ENCODE measurements at places on chromosomes 4 and X.

DNA sequence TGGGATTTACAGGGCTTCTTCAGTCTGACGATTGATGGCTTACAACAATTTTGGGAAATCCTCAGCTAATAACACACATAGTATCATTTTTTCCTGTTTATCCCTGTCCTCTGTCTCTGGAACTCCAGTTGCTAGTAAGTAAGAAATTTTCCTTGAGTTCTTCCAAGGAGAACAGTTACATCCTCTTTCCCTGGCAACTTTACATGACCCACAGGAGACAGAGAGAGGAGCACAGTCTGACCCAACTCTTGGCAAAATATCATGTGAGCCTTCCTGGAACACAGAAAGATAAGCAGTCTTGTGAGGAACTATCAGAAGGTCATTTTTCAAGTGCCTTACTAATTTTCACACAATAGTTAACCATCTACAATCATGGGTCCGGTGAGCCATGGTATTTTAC, 578.7 kb upstream of the PABPC4L start:
- no peak for DNase-seq

DNA sequence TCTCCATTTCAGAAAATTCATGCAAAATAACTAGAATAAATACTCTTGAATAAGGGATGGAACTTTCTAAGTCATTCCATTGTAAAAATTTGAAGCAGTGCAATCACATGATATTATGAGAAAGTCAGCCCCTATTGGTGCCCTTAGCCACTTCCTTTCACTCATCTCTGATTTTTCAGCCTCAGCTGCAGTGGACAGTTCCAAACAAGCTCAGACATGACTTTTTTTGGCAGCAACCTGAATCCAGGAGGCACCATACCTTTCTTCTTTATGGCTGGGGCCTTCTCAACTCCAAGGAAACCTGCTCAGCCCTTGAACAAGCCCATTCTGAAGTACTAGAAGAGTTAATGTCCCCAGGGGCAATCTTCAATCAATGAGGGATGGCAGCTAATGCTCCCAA, 40.5 kb downstream of the MAPK10 start:
- no peak for DNase-seq

GRCh38 chr4:560061-560460, 16.0 kb downstream of the TMEM271 start:
- DNase-seq = no peak

DNA sequence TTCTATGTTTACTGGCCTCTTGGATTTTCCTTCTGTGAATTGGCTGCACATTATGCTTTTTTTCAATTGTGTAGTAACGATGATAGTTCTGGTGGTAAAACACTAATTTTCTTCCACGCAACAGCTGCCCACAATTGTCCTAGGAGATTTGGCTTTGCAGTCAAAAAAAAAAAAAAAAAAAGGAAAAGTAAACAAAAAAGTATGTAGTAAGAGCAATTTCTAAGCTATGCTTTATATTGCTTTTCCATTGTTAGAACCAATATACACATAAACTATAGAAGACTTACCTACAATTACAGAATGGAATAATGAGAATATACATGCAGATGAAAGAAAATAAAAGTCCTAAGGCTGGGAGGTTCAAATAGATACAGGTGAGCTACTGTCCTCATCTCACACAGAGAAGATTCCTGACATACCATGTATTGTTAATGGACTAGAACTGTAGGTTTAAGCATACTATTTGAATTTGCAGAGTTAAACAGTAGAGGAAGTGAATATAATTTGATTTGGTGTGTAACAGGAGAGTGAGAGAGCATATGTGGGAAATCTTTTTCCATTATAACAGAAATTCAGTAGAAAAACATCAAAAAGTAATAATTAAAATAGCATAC, 976.2 kb downstream of the RAB28 start:
- no peak for DNase-seq

DNA sequence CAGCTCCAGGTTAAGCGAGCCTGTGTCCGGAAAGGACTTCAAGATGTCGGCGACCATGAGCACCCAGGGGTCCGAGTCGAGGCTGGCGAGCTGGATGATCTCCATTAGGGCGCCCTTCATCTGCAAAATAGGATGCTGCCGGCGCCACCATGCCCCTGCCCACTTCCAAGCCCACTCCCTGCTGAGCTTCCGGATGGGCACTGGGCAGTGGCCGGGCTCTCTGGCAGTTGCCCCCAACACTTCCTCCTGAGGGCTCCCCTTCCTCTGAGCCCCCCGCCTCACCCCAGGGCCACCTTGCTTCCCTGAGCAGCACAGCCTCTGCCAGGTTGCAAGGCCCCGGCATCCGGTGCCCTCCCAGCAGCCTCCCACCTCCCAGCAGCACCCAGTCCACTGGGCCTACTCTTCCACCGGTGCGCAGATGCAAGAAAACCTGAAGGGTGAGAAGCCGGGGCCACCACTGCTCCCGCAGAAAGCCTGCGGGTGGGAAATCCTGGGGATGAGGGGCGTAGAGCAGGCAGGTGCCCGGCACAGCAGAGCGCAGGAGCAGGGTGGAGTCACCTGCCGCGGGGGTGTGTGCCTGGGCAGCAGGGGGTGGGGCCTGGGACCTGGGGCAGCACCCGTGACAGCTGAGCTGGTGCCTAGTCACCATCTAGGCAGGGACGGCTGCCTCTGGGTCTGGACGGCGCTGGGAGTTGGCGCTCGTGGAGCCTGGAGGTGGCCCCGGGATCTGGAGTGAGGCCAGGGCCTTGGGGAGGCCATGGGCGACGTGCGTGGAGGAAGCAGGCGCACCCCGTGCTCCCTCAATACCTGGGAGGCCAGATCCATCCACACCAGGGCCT, 17.0 kb downstream of the NELFA start:
- DNase-seq = peak; percentile 22

DNA sequence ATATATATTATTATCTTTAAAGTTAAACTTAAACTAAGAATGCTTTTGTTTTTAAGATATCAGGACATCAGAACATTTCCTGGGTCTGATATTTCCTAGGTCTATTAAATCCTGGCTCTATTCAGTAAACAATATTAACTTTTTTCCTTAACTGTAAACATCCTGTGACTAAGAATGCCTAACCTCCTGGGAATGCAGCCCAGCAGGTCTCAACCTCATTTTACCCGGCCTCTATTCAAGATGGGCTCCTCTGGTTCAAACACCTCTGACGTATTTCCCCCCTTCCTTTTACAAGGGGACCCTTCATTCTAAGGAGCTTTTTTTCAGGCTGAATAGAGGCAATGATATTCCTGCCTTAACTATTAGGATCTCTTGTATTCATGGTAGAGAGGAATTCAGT, 35.8 kb upstream of the DYNLT3 start:
- no peak for DNase-seq

GRCh38 chrX:39848243-39848642, 249.5 kb downstream of the BCOR start:
- no peak for DNase-seq

DNA sequence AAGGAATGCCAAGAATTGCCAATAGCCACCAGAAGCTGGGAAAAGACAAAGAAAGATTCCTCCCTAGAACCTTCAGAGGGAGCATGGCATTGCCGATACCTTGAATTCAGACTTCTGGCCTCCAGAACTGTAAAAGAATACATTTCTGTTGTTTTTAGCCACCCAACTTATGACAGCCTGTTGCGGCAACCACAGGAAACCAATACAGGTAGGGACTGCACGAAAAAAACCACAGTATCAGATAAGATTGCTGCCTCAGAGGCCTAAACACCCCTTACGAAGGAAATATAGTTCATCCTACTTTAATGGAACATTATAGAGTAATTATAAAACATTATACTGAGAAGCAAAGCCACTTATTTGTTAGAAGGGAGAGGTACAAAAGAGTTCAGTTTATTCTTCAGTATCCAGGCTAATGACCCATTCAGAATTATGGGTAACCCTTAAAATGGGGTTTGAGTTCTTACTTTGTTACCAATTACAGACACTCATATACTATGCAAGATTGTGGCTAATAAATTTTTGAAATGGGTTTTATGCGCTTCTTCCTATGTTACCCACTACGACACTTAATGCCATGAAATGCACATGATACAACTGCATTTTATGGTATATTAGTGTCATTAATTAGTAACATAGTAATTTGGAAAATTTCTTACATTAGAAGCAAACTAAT, 37.4 kb upstream of the SMIM10L2A start:
- no peak for DNase-seq

- DNase-seq = no peak
Observed at GRCh38 chrX:10173331-10173900, 16.6 kb downstream of the CLCN4 start.

- DNase-seq = no peak
Observed at GRCh38 chr4:159736411-159736810, 633.5 kb downstream of the RAPGEF2 start.

- DNase-seq = no peak
Observed at GRCh38 chrX:30762755-30763154, 109.5 kb downstream of the GK start.

DNA sequence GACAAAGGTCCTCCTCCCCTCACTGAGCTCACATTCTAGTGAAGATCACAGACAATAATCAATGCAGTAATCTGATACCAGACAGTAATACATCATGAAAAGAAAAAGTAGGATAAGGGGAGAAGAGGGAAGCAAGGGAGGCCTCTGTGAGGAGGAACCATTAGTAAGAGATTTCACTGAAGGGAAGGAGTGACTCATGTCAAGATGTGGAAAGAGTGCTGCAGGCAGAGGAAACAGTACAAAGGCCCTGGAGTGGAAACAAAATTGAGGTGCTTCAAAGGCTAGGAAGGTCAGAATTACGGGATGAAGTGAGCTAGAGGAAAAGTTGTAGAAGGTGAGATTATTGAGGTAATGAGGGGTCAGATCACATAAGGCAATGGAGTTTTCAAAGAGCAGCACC, 38.1 kb downstream of the LAMTOR3 start:
- no peak for DNase-seq

DNA sequence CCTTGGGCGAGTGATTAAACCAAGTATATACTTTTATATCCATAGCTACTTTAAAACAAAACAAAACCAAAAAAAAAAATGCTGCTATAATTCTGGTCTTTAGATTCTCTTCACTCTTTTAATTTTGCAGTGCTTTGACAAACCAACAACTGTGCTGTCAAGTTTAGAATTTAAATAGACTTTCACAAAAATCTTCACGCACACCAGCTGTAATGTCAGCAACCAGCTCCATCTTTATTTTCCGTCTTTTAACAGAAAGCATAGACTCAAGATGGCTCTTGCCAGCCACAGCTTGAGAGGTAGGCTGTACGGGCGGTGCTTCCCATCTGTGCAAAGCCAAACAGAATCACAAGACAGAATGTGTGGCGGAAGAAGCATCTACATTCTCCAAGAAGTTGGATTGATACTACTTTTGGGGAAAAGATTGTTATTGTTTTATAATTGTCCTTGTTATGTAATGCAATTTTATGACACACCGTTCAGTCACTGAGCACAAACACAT, 388.3 kb upstream of the MAGEC2 start:
- no peak for DNase-seq

GRCh38 chr4:102311407-102311806, 33.9 kb downstream of the SLC39A8 start:
- DNase-seq = no peak

DNA sequence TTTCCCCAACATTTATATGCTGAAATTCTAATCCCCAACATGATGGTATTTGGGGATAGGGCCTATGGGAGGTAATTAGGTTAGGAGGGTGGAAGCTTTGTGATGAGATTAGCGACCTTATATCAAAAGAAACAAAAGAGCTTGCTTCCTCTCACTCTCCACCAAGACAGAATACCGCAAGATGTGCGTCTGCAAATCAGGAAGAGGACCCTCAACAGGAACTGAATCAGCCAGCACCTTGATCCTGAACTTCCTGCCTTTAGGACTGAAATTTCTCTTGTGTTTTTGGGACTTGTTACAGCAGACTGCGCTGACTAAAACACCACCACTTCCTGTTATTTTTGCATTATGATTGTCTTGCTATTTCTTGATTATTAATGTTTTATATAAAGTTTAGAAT, 1889.4 kb downstream of the C4orf33 start:
- no peak for DNase-seq

DNA sequence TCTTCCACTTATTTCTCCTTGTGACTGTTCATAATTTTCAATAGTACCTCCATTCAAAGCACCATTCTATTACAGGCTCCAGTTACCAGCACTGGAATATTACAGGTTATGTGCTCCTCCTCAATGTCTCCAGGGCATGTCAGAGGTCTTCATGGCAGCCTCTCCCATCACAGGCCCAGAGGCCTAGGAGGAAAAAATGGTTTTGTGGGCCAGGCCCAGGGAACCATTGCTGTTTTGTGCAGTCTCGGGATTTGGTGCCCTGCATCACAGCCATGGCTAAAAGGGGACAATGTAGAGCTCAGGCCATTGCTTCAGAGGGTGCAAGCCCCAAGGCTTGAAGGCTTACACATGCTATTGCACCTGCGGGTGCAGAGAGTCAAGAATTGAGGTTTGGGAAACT, 7.2 kb upstream of the PNMA3 start:
- no peak for DNase-seq

- no peak for DNase-seq
Observed at GRCh38 chr4:11566444-11567022, 137.8 kb upstream of the HS3ST1 start.

DNA sequence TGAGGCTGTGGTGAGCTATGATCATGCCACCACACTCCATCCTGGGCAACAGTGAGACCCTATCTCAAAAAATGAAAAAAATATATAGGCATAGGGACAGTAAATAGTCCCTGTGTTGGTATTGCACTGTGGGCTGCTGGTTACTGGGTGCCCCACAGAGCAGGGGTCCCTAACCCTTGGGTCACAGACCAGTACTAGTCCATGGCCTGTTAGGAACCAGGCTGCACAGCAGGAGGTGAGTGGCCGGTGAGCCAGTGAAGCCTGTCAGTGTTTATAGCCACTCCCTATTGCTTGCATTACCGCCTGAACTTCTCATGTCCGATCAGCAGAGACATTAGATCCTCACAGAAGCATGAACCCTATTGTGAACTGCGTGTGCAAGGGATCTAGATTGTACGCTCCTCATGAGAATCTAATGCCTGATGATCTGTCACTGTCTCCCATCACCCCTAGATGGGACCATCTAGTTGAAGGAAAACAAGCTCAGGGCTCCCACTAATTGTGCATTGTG, 106.5 kb downstream of the TNIP2 start:
- no peak for DNase-seq

- no peak for DNase-seq
Observed at GRCh38 chr4:158936238-158936637, 166.6 kb upstream of the RAPGEF2 start.

- DNase-seq = peak; percentile 87
Observed at GRCh38 chrX:53093177-53093655, 726 bp upstream of the KANTR start.

DNA sequence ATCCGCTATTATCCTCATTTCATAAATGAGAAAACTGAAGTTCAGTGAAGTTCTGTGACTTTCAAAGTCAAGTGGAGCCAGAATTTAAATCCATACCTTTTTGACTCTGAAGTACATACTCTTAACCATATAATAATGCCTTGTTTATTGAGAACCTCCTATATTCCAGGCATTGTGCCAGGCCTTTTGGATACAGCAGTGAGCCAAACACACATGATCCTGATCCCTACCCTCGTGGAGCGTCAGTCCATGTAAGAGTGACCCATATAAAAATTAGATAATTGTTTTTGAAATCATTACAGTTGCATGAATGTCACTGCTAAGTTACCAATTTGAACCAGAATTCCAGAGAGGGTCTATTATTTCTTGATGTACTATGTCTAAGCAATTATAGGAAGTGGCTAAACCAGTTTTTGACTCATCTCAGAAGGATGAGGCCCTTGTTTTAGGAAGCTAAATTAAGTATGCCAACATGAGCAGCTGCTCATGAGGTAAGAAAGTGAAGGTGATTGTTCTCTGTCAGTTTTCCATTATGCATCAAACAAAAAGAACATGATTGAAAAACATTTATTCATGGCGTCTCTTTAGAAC, 289.5 kb downstream of the GLUD2 start:
- DNase-seq = no peak

GRCh38 chrX:132333351-132333750, 114.1 kb upstream of the RAP2C start:
- DNase-seq = no peak
